ENCODE measurements at places on chromosomes 1 and 21.

GRCh38 chr1:6822530-6823359 is 37.5 kb downstream of the CAMTA1 start:
- no peak for DNase-seq

DNA sequence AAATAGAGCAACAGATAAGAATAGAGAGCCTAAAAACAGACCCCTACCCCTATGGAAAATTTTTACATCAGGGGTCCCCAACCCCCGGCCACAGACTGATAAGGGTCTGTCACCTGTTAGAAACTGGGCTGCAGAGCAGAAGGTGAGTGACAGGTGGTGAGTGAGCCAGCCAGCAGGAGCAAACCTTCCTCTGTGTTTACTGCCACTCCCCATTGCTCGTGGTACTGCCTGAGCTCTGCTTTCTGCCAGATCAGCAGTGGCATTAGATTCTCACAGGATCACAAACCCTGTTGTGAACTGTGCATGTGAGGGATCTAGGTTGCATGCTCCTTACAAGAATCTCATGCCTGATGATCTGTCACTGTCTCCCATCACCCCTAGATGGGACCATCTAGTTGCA is 174.1 kb downstream of the FOXD2 start:
- DNase-seq: no peak

- DNase-seq: no peak
Observed at GRCh38 chr1:10637400-10637799, 159.0 kb downstream of the CASZ1 start.

DNA sequence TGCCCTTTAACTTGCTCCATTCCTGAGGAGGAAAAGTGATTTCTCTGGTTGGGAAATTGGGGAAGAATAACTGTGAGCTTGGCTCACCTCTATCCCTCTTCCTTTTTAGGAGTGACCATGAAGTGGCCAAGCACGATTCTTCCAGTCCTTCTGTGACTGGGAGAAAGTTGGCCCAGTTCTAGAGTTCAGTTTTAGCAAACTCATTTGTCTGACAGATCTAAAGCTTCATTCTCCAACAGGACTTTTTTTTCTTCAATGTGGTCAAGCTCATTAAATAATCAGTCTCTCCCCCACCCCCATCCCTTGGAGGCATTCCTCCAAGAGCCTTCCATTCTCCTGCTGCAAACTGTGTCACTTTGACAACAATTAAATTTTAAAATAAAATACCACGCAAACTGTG is 6.4 kb upstream of the AGL start:
- no peak for DNase-seq

DNA sequence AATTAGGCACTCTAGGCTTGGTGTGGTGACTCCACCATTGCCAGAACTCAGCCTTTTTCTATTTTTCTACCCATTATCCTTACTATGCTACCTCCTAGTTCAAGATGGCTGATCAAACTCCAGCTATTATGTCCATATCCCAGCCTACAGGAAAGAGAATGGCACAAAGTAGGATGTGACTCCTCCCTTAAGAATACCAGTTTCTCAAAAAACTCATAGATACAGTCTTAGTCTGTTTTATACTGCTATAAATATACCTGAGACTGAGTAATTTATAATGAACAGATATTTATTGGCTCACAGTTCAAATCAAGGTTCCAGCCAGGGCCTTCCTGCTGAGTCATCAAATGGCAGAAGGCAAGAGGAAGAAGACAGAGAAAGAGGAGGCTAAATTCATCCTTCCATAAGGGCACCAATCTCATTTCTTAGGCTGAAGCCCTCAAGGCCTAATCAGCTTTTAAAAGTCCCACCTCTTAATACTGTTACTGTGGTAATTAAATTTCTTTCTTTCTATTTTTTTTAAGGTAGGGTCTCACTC is 542.8 kb upstream of the BEND5 start:
- no peak for DNase-seq

DNA sequence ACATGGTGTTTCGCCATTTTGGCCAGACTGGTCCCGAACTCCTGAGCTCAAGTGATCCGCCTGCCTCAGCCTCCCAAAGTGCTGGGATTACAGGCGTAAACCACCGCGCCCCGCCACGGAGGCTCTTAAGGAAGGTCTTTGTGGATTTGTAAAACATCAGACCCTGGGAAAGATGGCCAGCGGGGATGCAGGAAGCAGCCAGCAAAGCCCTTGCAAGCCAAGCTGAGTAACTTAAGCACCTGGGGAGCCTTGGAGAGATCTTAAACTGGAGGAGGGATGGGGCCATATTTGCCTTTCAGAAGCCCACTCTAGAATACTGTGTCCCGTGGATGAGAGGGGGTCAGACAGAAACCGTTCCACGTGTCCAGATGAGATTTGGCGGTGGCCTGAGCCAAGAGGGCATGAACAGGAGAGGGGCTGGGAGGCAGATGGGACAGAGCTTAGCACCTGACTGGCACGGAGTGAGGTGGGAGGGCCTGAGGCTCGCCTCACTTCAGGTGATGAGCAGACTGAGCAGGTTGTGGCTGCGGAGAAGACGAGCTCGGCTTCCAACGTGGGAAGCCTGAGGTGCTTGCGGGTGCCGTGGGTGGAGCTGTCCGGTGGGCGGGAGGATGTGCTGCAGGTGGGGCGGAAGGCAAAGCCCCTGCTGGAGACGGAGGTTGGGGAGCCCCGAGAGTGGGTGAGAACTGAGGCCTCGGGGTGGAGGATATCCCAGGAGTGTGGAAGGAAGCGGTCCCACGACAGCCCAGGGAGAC is 11.7 kb downstream of the C1orf216 start:
- DNase-seq: no peak

DNA sequence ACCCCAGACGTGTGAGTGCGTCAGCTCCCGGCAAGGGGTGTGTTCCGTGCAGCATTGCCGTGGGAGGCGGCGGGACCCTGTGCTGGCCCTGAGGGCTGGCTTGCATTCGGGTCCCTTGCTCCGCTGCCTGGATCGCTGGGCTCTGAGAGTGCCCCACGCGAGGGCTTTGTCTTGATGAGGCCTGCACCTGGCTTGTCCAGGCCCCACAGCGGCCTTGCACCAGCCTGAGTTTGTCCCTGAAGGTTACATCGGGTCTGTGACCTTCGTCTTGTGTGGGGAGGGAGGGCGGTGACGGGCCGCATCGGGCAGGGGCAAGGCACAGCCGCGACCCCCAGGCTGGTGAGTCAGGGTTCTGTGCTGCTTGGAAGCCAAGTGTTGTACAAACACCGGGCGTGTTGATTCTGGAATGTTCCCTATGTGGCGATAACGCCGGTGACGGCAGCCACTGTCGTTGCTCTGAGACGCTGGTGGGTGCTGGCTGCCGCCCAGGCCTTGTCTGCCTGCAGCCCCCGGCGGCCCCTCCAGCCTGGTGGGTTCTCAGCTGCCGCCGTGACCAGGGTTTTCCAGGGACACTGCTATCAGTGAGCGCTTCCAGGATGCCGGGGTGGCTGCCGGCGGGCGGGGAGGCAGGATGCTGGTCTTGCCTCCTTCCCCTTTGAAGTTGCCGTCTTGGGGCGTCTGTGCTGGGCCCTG is 42.9 kb downstream of the SLX9 start:
- DNase-seq: peak; percentile 36

- DNase-seq: no peak
Observed at GRCh38 chr1:218779341-218780100, 394.2 kb upstream of the LYPLAL1 start.

- DNase-seq: no peak
Observed at GRCh38 chr1:198079432-198079951, 77.3 kb upstream of the NEK7 start.

GRCh38 chr1:207499573-207499972 is 3.6 kb downstream of the CR1 start:
- DNase-seq: peak; percentile 61

- no peak for DNase-seq
Observed at GRCh38 chr1:101485712-101486111, 248.9 kb downstream of the S1PR1 start.

GRCh38 chr1:203362720-203363025 is 11.8 kb upstream of the FMOD start:
- peak; percentile 36 for DNase-seq

DNA sequence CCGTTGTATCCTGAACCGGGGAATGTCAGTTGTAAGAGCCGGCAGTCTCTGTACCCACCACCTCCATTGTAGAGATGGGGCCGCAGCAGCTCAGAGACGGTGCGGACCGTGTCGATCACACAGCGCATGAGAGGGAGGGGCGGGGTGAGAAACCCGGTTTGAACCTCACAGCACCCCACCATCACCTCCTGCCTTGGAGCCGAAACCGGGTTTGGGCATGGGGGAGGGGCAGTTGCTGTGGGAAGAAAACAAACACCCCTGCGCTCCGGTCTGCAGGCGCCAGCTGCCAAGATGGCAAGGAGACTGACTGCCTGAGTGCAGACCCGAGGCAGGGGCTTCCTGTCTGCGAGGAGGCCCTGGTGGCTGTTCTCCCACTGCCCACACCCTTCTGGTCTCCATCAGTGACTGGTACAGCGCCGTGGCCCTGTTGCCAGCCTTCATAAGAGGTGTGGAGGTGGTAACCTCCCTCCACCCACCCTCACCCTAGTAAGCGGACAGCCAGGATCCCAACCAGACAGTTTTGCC is 69.2 kb upstream of the SSBP3 start:
- peak; percentile 67 for DNase-seq

DNA sequence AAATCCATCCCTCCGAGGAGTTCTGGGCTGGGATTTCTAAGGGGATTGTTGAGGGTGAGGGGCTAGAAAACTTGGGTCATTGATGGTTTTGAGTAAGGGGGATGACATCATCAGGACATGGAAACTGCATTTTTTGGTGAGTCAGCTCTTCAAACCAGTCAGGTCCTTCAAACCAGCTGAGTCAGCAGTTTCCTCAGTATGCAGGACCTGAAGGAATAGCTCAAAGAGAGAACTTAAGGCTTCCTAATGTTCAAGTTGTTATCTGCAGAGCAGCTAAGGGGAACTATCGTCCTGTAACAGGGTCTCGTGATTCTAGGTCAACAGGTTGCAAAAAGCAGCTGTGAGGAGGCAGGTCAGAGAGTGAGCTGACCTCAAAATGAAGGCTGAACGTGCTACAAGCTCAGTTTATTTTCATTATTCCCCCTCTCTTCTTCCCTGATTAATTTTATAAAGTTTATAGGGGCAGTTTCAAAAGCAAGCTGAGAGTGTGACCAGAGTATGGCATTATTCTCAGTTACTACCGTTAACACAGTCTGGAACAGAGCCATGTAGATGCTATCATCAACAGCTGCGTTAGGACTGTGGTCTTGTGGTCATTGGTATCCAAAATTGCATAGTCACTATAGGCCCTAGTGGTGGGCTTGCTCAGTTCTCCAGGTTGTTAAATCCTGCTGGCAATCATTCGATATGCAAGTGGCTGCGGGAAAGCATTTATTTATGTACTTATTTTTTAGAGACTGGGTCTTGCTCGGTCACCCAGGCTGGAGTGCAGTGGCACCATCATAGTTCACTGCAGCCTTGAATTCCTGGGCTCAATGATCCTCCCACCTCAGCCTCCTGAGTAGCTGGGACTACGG is 10.7 kb upstream of the SDC3 start:
- no peak for DNase-seq

DNA sequence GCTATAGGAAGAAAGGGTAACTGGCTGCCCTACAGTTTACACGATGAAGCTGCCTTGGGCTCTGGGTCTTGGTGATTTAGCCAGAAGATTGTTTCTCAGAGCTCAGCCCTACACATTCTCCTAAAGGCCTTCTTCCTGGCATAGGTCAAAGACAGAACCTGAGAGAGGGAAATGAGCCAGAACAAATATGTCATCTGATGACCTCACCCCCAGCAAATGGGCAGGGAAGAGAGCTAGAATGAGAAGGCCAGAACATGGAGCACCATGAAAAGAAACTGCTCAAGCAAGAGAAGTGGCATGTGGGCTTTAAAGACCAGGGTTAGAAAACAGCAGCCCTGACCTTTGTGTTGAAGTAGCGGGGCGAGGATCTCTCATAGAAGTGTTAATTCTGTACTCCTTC is 5.5 kb upstream of the ILDR2 start:
- no peak for DNase-seq

GRCh38 chr21:28177124-28177523 is 815.6 kb downstream of the LTN1 start:
- no peak for DNase-seq

GRCh38 chr1:31667065-31667785 is 22.5 kb upstream of the PEF1 start:
- peak; percentile 15 for DNase-seq

DNA sequence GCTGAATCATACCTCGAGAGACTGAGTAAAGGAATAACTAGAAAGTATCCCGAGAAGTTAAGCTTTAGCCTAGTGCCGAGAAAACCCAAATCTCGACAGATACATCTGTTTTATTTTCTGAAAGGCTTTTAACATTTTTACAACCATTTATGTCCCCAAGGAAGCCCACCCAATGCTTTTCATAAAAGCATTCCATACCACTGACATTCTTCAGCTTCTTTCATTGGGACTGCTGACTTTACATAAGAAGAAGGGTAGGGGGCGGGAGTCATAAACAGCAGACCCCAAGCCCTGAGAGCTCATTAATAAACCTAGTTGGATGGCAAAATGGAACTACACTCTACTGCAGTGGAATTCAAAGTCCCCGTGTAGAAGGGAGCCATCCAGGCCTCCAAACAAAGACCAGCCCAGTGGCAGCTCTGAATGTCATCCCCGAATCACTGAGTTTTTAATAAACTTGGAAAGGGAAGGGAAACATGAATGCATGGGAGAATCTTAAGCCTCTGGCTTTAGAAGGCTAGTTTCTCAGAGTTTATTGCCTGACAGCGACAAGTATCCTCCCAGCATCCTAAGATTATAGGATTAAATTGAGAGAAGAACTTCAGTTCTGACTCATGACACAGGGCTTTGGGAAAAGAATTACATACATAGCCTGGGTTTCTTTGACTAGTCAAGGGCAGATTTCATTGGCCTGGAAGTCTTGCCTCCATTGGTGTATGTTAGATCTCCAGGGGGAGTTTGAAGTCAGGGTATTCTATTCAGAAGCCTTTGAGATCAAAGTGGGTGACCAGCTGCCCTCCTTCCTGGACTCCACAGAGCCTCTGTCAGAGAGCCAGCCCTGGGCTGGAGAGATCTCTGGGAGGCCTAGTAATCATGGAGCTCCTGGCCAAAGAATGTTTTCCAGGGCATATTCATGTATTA is 3.7 kb downstream of the ATF3 start:
- DNase-seq: no peak

GRCh38 chr1:191886977-191887376 is 271.3 kb upstream of the RGS18 start:
- no peak for DNase-seq

- no peak for DNase-seq
Observed at GRCh38 chr1:17790383-17791054, 35.4 kb downstream of the ACTL8 start.

DNA sequence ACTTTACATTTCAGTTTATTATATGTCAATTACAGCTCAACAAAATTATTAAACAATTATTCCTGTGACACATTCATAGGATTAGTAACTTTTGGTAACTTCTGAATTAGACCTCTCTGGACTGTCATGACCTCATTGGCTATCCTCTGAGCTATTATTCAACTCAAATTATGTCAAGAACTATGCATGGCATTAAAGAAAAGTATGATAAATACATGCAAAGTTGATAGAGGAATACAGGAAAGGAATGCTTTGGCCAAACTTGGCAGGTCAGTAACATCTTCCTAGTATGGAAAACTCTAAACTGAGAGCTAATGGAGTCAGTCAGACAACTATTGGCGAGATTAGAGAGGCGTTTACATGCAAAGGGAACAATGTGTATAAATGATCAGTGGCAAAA is 158.4 kb downstream of the DUSP10 start:
- no peak for DNase-seq
